NCI-H526 (cell line): ENCODE measurements at places on chromosomes 1 and 21.

DNA sequence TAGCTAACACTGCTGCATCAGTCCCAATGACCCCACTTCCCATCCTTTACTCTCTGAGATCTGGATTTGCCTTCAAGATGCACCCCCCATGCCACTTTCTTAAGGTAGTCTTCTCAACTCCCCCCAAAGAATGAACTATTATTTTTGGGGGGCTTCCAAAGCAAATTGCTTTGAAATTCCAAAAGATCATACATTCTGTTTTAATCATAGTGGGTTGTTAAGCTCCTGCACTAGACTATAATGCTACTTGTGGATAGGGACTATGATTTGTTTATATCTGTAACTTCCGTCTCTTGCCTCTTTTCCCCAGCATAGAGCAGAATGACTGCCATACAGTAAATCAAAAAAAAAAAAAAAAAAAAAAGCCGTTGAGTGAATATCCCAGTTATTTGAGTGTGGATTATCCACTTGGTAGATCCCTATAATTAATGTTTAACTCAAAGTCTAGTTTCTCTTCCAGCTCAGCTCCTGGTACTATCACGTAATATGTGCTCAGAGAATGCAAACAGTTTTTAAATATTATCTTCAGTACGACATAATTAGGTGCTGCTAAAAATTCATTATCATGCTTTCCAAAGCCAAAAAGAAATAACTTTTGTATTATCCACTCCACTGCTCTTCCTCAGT lies 26.9 kb downstream of the KIRREL1 start:
- no peak for DNase-seq

DNA sequence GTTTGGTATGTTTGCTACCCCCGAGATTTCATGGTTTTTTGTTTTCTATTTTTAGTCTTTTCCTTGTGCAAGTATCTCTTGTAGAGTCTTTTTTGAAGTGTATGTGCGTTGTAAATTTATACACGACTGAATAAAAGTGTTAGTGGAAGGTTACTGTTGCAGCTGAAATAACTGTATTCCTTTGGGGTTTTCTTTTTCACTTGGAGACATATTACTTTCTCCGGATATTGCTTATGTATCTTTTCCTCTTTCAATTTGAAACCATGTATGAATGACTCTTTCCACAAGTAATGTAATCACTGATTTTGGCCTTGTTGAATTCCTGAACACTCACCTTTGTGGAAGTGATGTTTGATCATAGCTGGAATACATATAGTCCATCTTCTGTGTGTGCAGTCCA lies 956 bp downstream of the URB2 start:
- DNase-seq, result no peak

DNA sequence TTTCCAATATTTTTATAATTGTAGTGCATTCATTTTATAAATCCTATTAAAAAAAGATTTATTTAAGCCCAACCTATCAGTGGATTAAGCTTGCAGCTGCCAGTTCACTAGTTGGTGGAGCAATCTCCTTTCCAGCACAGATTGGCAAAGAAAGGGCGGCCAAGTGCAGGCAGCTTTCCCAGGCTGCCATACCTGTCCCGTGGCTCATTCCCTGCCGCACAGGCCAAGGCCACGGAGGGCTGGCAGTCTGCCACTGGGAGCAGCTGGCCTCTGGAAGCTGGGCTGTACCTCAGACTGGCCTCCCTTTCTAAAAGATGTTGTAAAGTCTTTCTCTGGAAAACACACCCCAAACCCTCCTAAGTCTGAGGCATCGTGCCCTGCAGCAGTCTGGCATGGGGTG lies 74.2 kb downstream of the SIM2 start:
- no peak for DNase-seq

- DNase-seq, result no peak
Measured at GRCh38 chr21:29647353-29647781, 292.4 kb downstream of the GRIK1 start.

DNA sequence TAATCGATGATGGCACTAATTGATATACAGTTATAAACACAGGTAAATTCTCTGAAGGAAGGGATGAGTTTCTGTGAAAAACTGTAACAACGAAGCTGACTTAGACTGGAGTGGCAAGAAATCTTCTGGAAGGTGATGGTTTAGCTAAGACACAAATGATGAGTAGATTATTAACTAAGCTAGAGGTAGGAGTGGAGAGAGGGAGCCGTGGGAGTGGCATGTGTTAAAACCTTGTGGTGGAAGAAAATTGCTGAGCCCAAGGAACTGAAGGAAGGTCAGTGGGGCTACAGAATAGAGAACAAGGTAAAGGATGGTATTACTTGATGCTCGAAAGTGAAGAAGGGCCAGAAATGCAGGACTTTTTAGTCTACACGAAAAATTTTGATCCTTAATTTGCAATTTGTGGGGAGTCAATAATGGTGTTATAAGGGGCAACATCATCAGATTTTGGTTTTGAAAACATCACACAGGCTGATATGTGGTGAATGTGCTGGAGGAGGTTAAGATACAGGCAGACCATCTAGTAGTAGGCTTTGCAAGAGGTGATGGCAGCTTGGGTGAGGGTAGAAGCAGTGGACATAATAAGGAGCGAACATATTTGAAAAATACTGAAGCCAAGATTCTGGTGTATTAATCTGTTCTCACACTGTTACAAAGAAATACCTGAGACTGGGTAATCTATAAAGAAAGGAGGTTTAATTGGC lies 93.8 kb downstream of the S1PR1 start:
- DNase-seq, result no peak
